GM12864 (cell line): ENCODE measurements at places on chromosomes 12 and 14.

DNA sequence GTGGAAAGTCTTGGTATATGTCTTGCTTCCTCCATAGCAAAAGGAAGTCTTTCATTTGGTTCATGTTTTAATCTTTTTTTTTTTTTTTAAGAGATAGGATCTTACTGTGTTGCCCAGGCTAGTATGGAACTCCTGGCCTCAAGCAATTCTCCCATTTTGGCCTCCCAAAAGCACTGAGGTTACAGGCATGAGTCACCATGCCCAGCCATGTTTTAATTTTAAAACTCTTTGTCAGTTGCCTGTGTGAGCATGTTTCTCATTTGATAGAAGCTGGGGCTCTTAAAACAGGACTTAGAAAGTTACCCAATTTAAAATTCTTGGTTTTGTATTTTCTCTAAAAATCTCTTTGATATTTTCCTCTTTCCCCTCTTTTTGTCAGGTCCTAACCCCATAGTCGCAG, 45.0 kb upstream of the REP15 start:
- DNase-seq, result no peak

GRCh38 chr14:22634233-22634900, 9.8 kb downstream of the OR6J1 start:
- DNase-seq, result no peak

DNA sequence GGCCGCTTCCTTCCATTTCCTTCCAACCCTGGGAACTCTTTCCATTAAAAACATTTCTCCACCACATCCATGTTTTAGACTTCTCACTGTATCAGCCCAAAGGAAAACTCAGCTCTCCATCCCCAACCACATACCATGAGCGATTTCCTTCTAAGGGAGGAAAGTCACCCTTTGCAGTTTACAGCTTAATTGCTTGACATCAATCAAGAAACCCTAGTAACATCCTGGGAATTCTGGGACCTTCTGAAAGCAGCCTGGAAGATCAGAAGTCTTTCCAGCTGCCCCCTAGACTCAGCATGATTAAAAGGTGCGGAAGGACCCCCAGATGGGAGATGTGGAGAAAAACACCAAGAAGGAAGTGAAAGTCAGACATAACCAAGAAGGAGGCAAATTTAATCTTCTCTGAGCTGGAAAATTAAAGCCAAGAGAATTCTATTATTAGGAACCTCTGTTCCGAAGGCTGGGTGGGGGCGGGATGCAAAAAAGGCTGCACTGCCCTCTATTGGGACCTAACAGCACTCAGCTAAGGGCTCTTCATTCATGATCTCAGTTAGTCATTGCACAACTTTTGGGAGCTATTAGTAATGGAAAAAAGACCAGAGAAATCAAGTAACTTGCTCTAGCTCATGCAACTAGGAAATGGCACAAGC, 73.3 kb upstream of the PLXNC1 start:
- no peak for DNase-seq

DNA sequence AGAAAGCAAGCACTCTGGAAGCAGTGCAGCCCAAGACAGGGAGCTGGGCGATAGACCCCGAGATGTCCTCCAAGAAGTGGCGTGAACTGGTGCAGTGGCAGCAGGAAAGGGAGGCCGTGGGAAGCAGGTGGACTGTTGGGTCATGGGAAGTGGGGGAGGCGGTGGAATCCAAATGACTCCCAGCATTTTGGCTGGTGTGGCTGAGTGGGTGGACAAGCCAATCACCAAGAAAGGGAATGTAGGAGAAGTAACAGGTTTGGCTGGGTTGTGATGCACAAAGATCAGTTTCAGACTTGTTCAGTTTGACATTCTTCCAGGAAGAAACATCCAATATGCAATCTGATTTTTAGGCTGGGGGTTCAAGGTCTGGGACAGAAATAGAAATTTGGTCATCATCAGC, 46.0 kb upstream of the KTN1 start:
- no peak for DNase-seq

- no peak for DNase-seq
Observed at GRCh38 chr14:72075649-72076334, 143.6 kb downstream of the RGS6 start.

DNA sequence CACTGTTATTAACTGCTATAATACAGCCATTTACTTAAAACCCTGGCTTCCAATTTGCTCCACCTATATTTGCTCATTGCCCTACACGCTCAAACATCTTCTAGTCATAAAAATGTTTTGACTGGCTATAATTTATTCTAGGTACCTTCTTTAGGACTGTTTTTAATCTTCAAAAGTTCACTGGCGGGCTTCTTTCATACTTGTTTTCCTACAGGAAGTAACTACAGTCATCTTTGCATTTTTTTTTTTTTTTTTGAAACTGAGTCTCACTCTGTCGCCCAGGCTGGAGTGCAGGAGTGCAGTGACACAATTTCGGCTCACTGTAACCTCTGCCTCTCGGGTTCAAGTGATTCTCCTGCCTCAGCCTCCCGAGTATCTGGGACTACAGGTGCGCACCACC, 32.5 kb downstream of the MPHOSPH9 start:
- DNase-seq, result no peak

DNA sequence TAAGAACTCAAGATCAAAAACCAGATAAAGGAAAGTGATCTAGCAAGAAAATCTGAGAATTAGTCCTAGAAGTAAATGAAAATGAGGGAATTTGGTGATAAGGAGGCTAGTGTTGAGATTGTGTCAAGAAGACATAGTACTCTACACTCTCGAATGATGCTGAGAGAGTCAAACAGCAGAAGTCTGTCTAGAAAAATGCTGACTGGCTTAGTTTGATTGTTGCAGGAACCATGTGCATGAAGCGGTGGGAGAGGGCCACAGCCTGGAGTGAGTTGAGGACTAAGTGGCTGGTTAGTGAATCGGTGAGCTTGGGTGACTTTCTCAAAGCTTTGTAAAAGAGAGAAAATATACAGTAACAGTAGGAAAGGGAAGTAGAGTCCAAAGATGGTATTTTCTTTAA, 124.5 kb downstream of the LRIG3 start:
- DNase-seq, result no peak

GRCh38 chr14:94761348-94761996, 8.4 kb downstream of the GSC start:
- DNase-seq, result no peak

GRCh38 chr14:103569408-103569807, 6.6 kb downstream of the COA8 start:
- DNase-seq, result no peak

- DNase-seq, result no peak
Observed at GRCh38 chr14:35366056-35366451, 38.5 kb downstream of the NFKBIA start.

- DNase-seq, result no peak
Observed at GRCh38 chr14:89484051-89484844, 67.2 kb upstream of the FOXN3 start.

DNA sequence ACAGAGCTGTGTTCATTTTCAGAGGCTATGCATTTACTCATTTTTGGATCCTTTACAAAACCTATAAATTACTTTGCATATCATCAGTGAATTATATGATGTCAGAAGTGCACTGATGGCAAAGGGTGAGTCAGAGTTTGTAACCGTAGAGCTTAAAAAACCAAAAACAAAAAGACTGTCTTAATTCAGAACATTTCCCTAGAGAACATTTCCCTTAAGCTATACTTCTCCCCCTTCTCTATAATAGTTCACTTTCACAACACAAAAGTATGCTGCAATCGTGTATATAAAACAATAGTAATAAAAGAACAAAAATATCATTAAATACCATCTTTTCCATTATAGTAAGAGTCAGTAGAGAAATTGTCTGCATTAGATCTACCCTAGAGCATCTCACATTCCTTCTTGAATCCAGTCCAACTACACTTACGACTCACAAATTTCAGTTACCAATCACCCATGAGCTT, 934.9 kb downstream of the LRFN5 start:
- DNase-seq, result no peak

DNA sequence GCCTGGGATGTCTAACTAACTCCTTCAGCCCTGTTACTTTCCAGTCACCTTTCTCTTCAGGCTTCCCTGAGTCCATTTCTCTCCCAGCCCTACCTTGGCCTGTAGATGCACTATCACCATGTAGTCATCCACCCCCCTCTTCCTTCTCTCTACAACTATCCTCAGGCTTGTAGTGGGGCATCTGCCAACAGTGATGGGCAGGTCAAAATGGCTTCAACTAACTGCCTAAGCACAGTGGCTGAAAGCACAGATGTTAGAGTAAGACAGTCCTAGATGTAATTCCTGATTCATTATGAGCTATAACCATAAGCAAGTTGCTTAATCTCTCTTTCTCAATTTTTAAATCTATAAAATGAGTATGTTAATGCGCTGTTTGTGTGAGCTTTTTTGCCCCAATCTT, 133.6 kb upstream of the NAV3 start:
- no peak for DNase-seq

DNA sequence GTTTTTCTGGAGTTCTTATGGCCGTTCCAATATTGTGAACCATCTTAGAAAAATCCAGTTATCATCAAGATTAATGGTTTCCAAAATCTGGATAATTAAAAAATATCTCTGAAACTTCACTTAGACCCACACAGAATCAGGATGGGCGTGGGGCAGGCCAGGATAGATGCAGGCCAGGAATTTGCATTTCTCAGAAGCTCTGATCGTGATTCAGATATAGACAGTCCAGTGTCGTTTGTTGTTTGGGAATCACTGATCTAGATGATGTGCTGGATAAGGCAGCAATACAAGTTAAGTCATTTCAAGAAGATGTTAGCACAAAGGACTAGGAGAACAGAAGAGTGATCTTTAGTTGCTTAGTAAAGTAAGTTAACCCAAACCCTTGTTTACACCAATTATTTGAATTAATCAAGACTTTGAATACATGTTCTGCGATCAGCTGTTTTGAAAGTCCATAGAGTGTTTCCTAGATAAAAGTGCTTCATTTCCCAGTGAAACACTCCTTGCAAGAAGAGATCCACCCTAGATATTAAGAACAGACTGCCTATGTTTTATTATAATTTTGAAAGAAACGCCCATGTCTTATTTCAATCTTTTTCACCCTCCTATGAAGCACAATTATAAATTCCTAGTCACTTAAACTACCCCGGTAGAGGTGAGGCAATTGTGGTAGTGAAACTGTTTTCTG, 90.9 kb downstream of the NEDD1 start:
- no peak for DNase-seq

DNA sequence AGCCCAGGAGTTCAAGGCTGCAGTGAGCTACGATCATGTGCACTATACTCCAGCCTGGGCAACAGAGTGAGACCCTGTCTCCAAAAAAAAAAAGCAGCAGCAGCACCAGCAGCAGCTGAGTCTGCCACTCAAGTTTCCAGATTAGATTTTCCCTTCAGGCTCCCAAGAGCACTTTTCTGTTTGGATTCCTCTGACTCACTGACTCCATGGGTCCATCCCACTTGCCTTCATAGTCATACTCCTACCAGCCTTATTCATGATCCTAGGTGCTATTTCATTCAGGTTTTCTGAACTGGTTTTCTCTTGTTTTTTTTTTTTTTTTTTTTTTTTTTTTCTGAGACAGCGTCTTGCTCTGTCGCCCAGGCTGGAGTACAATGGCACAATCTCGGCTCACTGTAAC, 6.8 kb upstream of the TWF1 start:
- DNase-seq, result no peak

DNA sequence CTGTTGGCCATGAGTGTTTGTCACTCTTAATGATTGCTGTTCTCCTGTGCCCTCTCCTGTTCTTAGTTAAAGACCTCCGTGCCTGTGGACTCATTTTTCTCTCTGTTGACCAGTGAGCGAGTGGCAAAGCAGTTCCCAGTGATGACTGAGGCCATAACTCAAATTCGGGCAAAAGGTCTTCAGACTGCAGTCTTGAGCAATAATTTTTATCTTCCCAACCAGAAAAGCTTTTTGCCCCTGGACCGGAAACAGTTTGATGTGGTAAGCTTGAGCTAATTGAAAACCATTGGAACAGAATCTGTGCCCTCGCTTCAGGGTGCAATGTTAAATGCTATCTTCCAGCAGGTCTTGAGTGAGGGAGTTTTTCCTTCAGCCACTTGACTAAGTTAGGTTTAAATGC, 19.8 kb downstream of the ACAD10 start:
- no peak for DNase-seq

- no peak for DNase-seq
Observed at GRCh38 chr12:109461846-109462756, 15.0 kb downstream of the KCTD10 start.

DNA sequence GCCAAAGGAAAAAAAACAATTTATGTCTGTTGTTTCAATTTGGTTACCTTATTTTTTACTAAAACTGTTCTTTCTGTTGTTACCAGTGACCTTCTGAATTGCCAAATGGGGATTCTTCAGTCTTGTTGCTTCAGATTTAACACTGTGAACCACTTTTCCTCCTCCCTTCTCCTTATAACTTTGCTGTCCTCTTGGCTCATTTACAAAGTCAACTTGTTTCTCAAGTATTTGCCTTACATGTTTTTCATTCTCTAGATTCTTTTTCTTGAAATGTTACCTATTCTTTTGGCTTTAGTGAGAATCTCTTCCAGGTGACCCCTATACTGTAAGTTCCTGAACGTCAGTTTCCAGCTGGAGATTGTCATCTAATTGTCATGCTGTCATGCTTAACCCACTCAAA, 19.4 kb downstream of the FUT8 start:
- DNase-seq, result no peak

- no peak for DNase-seq
Observed at GRCh38 chr14:79037106-79037505, 866.9 kb downstream of the NRXN3 start.

DNA sequence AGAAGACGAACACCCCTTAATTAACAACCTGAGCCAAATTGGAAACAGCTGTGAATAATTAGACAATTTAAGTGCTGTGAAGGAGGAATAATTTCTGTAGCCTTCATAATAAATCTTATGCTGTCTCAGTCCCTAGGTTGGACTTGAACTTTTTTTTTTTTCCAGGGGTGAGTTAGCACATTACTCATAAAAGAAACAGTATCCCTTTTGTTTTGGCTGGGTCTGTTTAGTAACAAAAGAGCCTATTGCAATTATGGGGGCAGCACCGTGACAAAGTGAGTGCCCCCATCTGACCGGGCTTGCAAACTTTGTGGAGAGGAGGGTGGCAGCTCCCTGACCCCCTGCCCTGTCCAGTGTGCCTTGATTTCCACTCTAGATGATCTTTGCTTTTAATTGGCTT, 167.4 kb downstream of the DICER1 start:
- DNase-seq, result no peak

DNA sequence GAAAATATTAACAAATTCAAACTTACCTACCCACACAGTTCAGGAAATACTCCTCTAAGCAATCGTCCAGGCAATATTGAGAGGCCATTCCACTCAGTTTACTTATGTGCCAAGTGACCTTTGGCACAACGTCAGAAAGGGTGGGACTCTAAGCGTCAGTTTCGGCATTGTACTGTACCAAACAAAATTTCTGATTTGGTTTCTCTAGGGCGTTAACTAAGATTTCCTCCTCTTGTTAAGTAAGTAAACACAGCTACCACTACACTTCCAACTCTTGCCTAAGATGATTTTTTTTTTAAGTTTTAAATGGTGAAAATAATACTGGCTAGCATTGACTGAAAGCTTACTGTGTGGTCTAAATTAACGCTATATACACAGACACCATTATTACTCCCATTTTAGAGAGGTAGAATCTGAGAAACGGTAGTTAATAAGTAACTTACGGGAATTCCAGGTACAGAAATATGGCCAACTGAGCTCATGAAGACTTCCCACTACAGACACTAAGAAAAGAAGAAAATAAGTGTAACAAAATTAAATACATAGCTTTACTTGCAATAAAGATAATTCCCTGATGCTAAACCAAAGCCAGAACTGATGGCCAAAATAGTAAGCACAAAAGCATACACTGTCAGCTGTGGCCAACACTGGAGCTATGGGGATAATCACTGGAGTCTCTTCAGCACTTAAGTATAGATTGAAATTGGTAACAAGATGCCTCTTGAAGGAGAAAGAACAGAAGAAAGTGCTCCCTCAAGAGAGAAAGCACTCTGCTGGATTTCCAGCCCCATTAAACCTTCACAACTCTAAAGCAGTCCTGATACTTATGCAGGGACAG, 76.1 kb downstream of the EPS8 start:
- DNase-seq, result no peak
